ENCODE measurements at places on chromosomes 6 and 20.

GRCh38 chr20:46401478-46401860 is 4.9 kb downstream of the ELMO2 start:
- no peak for DNase-seq

- no peak for DNase-seq
Measured at GRCh38 chr6:30135147-30135546, 793 bp upstream of the TRIM40 start.

DNA sequence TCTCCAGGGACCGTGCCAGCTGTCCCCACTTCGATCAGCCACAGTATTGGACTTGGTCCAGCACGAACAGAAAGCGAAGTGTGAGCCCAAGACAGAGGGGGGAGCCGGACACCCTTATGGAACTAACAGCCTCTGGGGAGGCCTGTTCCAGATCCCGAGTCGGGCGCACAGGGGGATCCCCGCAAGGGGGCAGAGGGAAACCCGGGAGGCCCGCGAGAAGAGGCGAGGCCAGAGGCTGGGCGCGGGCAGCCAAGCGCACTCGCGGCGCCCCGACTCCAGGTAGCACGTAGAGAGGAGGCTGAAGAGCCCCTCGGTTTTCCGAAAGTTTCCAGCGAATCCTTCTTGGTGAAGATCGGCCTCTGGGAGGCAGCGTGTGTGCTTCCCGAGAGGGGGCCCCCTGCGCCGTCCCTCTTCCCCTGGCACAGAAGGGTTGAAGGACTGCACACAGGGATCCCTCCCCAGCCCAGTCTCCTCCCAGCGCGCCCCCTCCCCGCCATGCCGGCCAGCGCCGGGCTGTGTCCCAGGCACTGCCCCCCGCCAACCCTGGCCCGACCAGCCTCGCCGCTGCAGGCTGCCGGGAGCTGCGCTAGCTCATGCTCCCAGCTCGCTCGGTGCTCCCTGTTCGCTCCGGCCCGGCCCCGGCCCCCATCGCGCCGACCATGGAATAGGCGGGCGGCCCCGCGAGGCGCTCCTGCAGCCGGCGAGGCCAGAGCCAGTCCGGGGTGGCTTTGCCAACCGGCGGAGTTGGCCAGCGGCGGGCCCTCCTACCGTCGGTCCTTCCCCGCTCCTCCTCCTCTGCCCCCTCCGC is 577 bp upstream of the SLC24A3 start:
- DNase-seq = no peak

GRCh38 chr6:148708707-148709106 is 38.1 kb upstream of the UST start:
- DNase-seq = no peak

DNA sequence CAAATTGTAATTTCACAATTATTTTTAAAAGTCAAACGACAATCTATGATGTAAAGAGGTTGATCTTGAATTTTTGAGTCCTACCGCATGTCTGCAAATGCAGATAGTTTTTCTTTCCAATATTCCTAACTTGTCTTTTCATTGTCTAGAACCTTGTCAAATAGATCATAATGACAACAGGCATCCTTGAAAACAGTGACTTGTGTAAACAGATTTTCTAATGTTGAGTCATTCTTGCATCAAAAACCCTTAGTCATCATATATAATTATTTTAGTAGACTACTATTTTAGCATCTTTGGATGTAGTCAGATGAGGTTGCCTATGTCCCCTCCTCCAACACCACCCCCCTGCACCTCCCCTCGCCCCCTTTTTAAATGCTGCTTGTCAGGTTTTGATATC is 43.8 kb downstream of the BMP6 start:
- DNase-seq = no peak

- no peak for DNase-seq
Measured at GRCh38 chr20:56566621-56567020, 33.6 kb downstream of the FAM209B start.

- DNase-seq = no peak
Measured at GRCh38 chr20:37988306-37988954, 44.8 kb downstream of the TTI1 start.

DNA sequence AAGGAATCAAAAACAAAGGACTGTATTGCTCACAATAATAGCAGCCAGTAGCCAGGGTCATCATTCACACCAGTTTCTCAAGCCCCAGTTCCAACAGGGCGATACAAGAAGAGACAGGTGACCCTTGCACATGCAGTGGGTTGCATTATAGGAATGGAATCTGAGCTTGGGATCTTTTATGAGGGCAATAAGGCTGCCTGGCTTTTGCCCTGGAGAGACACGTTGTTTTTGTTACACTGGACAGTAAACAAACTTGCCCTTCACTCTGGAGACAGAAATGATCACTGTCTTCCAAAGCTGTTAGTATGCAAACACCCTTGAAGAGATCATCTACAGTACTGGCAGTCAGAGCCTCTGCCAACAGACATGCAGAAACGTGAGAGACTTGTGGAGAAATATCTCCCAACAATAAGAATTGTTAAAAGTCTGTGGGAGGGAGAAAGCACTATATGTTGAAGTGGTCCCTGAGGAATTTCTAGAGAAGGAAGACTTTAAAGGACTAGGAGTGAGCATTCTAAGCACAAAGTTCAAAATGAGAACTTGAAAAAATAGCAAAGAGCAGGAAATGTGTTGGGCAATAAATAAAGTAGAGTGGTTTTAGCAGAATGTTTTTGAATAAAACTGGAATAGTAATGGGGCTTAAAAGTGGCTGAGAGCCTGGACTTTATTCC is 6.2 kb upstream of the COL12A1 start:
- no peak for DNase-seq

DNA sequence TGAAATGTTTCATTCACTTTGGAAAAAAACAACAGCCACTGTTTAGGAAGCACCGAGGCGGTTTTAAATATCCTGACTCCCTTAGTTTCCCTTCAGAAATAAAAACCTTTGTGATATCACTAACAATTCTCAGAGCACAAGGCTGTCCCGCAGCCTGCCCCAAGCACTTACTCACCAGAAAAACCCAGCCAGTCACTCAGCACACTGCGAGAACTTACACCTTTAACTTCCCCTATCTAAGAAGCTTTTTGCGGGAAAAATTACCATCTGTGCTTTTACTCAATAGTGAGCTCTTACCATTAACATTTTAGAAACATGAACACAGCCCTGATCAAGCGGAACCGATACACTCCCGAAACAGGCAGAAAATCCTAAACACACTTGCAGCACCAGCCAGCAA is 9.3 kb downstream of the ZBTB46 start:
- DNase-seq = no peak

DNA sequence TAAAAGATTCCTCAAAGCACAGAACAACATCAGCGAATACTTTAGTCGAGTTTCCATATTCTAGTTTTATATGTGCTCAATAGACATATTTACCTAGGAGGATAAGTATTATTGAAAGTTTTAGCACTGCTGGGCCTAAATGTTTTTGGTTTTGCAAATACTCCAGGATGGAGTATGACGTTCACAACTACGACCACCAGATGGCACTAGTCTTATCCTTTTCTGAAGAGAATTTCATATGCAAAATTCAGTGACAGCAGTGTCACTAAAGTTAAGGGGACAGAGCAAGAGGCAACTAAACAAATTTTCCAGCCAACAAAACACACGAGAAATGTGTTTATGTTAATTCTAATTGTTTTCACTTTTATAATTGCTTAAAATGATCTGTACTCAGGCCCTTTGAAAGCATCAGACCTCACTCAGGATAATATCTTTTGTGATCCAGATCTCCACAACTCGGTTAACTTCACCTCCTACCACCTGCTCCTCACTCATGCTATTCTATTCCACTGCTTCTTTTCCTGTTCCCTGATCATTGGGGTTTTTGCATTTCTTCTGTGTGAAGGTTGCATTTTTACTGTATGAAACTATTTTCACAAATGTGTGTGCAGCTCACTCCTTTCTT is 220.8 kb downstream of the TRDN start:
- DNase-seq = peak; percentile 24

DNA sequence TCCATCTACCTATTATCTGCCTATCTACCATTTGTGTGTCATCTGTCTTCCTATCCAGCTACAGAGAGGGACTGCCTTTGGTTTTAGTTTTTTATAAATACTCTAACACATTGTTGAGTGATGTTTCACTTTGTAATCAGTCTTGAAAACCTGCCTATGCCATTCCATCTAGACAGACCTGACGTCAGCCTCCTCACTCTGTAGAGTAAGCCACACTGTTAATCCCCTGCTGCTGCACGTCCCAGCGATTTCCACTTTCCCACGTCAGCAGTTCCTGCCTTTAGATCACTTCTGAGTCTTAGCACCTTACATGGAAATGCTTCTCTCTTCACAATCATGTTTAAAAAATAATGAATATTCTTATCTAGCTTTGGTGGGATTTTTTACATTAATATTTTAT is 54.8 kb downstream of the PLG start:
- no peak for DNase-seq

GRCh38 chr6:149140910-149141290 is 176.6 kb upstream of the TAB2 start:
- no peak for DNase-seq
